Activated effector memory CD4-positive, alpha-beta T cell treated with Interleukin-2 at 50 U/mL for 16 hours (primary cell): ENCODE measurements at places on chromosomes 2 and 18.

GRCh38 chr2:30915486-30915885 lies 108.2 kb upstream of the CAPN13 start:
- no peak for DNase-seq

DNA sequence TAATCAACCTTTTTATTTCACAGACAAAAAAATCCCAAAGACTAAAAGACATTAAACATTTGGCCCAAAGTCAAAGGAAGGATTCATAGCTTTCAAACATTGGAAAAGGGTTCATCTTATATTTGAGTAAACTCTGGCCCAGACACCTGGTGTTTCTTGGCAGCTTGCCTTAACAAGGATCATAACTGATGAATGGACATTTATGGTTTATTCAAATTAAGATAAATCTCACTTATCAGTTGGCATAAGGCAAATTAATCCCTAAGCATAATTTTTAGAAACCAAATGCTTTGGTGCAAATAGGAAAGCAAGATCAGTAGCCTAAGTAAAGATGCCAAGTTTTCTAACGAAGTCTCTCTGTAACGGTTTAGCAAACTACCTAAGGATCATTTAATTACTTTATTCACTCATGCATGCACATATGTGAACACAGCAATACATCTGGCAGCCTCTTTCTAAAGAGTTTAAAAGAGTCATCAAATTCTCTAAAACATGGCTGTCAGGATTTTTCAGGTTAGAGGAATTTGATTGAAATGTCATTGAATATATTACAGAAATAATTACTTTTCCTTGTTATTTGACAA lies 323.4 kb upstream of the RBMS1 start:
- DNase-seq = no peak

- no peak for DNase-seq
Measured at GRCh38 chr18:24602201-24602600, 141.8 kb downstream of the HRH4 start.

DNA sequence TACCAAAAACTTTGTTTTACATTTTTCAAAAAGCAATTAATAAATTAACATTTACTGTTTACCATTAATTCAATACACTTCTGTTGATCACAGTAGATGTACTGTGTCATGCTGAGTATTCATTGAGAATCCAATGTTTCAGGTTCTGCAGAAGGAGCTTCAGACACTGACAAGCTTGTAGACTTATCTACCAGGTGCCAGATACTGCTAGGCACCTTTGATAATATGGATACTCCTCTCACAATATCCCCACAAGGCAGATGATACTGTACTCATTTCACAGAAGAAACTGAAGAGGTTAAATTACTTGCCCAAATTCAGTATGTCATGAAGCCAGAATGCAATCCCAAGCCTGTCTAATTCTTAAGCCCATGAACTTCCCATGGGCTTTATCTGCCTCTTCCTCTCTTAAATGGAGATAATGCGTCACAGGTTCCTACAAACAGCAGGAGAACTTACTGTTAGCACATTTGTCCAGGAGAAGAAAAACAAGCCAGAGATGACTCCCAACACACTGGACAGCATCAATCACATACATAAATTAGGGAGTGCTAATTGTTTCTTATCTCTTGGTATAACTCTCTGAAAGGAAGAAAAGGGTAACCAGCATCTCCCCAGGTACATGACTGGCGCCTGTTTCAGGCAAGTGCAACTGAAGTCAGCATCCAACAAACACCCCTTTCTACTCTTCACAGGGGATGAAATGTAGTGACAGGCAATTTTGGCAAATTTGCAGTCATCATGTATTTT lies 27.4 kb downstream of the ITSN2 start:
- no peak for DNase-seq

- no peak for DNase-seq
Measured at GRCh38 chr18:49626842-49627467, 65.1 kb downstream of the LIPG start.

DNA sequence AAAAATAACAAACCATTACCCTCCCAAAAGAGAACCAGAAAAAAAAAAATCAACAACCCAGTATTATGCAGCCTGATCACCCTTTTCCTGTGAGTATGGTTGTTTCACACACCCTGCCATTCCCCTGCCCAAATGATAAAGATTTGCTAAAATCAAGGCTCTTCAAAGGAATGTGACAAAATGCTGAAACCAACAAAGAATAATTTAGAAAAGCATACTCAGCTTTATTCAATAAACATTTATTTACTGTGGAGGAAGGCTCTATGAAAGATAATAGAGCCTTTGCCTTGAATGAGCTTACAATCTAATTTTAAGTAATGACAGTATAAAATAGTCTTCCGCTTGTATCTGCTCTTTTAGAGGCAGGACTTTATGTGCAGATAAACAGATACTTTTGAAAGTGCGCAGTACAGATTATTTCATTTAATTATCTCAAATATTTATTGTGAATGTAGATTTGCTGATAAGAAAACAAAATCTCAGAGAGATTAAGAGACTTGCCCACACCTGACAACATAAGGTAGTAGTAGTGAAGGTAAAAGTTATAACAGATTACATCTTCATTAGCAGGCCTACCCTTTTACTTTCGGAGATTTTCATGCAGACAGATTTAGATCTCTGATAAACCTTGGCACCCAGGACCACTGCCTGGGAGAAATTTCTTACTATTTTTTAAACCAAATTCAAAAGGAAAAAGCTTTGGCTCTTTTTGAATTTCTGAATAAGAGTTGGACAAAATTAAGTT lies 211.9 kb downstream of the SRBD1 start:
- DNase-seq = no peak

- DNase-seq = no peak
Measured at GRCh38 chr2:84879584-84880394, 1.1 kb downstream of the TRABD2A start.

- DNase-seq = no peak
Measured at GRCh38 chr18:37514953-37515352, 50.6 kb downstream of the CELF4 start.

DNA sequence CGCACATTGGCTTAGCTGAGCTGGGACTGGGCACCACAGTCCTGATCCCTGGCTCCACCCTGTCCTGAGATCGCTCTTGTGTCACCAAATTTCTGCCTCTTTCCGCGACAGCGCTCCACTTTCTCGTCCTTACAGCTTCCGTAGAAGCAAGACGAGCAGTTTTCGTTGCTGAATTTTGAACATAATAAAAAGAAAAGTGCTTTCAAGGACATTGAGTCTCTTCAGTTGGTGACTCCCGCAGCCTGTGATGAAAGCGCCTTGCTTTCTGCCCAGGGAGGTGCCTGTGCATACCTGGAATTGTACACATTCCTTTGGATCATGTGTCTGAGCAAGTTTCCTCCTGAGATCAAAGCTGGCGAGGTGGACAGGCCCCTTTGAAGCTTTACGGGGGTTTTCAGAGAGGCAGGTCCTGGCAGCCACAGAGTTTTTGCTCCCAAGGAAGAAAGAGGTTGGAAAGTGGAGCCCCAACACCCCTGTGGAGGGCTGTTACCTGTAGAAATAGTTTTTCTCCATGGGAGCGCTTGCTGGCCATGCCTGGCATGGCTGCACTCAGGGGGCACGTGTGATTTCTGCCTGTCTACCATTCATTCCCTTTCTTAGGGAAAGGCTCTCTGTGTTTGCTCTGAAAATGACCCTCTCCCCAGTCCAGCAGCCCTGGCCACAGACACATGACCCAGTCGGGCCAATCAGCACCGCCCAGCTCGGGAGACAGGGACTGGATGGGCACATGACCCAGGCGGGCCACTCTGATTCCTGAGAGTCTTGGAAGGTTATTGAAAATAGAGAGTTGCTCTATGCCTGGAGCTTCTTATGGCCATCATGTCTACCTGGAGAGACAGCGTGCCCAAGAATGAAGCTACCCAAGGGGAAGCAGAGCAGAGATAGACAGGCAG lies 115.6 kb upstream of the OTOS start:
- no peak for DNase-seq

GRCh38 chr2:197092431-197092830 lies 165.9 kb upstream of the PGAP1 start:
- DNase-seq = no peak

GRCh38 chr2:240433973-240434727 lies 1.3 kb upstream of the GPC1 start:
- DNase-seq = no peak

DNA sequence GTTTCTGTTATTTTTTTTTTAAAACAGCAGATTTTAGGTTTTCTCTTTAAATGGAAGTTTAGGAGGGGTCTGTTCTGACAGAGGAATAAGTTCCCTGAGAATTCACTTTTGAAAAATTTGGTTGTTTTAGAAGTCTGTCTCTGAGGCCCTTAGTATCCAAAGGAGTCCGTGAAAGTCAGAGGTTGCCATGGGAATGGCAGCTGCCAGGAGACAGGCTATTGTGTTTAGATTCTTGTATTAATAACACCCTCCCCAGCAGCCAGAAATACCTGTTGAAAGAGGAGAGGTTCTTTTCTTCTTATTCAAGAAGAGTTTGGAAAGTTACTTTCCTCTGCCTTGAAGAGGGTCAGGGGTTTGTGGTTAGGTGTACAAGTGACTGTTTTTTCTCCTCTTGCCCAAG lies 29.5 kb downstream of the TNP1 start:
- DNase-seq = no peak

- DNase-seq = no peak
Measured at GRCh38 chr2:225735844-225736243, 336.3 kb downstream of the NYAP2 start.

- DNase-seq = no peak
Measured at GRCh38 chr2:3481011-3481400, 38.3 kb downstream of the ADI1 start.

DNA sequence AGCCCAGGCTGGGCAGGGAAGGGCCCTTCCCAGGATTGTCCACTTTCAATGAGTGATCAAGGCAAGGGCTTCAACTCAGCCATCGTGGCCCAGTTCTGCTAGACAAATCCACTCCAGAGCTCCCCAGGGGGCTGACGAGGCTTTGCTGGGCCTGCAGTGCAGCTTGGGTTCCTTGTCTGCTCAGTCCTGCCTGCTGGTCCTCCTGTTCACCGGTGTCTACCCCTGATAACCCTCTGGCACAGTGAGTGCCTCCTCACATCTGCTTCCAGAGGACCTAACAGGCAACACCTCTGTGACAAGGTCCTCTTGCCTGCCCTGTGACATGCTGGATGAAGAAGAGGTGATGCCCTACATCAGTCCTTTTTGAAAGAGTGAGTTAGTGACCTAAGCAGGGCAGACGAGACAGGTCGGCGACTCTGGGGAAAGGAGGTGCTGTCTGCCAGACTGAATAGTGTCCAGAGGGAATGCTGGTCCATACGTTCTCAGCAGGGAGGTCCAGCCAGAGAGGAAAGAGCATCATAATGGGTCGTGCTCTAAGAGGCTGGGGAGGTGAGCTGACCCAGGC lies 20.9 kb upstream of the KCNF1 start:
- DNase-seq = no peak

DNA sequence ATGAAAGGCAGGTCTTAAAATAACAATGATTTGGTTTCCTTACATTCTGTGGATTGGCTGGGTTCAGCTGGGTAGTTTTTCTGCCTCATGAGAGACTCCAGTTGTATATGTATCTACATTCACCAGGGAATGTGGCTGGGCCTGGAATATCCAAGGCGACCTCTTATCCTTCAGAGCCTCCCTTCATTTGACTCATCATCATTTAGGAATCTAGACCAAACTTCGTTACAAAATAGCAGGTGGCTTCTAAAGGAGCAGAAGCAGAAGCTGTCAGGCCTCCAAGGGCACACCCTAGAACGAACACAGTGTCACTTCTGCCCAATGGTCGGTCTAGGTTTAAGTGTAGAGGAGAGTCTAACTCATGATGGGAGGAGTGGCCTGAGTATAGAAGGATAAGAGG lies 204.2 kb downstream of the EN1 start:
- DNase-seq = no peak

- no peak for DNase-seq
Measured at GRCh38 chr18:741931-742512, 29.6 kb upstream of the ENOSF1 start.

GRCh38 chr18:27887287-27887686 lies 289.6 kb downstream of the CDH2 start:
- DNase-seq = no peak

- DNase-seq = no peak
Measured at GRCh38 chr2:174210862-174211261, 37.5 kb downstream of the OLA1 start.

DNA sequence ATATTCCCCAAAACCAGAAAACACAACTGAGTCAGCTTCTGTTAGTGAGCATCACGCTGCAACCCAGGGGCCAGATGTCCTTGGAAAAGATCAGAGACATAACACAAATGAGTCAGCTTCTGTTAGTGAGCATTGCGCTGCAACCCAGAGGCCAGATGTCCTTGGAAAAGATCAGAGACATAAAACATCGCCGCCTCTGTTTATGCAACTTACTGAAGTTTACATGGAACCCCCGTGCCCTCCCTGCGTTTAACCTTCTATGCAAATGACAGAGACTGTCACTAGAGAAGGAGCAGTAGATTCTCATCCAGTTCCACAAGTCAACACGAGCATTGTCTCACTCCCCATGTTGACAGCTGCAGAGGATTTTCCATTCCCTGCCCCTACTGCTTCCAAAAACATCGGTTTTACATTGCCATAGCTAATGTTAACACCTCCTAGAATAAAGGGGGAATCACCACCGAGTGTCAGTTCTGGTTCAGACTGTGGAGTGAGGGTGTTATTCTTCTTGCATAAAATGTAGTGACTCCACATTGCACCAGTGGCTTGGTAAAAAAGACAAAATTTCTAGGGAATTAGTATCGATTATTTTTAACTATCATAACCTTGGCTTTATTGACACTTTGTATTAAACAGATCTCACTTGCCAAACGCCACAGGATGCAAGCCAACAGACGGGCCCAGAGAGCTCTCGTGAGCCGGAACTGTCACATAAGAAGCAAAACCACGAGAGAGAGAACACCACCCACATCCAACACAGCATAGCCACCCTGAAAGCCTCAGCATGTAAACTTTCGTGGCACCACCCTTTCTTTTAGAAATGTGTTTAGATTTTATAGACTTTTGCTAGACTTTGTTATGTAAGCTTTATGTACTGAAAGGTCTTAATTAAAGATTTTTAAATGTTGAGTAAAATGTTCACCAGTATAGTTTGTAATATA lies 87.7 kb downstream of the SH3YL1 start:
- peak; percentile 53 for DNase-seq

DNA sequence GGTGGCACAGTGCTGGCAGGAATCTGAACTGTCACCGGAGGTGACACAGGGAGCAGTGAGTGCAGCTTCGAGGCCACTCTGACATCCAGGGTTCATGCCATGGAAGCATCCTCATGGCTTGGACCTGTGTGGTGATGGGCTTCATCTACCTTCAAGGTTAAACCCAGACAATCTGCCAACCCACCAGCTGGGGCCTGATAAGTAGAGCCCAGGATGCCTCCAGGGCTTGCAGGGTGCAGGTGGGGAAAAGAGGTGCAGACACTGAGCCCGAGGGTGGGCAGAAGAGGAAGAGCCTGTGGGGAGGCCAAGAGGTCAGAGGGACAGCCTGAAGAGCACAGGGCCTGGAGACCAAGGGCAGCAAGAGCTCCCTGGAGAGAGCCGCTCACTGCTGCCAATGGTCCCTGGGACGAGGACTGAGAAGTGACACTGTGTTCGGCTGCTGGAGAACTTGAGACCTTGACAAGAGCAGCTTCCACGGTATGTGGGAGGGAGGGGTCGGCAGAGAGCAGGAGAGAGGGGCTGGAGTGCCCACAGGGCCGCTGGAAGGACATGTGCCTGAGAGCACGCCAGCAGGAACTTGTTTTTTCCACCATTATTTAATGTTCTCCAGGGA lies 8.1 kb upstream of the HES6 start:
- no peak for DNase-seq

GRCh38 chr2:16656784-16657391 lies 8.7 kb downstream of the CYRIA start:
- no peak for DNase-seq

- DNase-seq = no peak
Measured at GRCh38 chr2:167908786-167909185, 338.6 kb downstream of the STK39 start.

- no peak for DNase-seq
Measured at GRCh38 chr2:157155992-157156391, 101.5 kb upstream of the GALNT5 start.

GRCh38 chr2:188659656-188660406 lies 314.3 kb upstream of the COL3A1 start:
- no peak for DNase-seq
